ENCODE measurements at places on chromosomes 2 and 18.
A peak's percentile ranks its signal among the peaks of the same experiment; 100 is the strongest.

- no peak for DNase-seq
Measured at GRCh38 chr2:68103030-68103708, 40.4 kb upstream of the C1D start.

GRCh38 chr2:215833531-215834162, 179.7 kb downstream of the MREG start:
- DNase-seq: no peak

- no peak for DNase-seq
Measured at GRCh38 chr2:179613299-179613651, 248.1 kb downstream of the ZNF385B start.

GRCh38 chr18:10229458-10229857, 225.0 kb upstream of the APCDD1 start:
- DNase-seq: no peak

DNA sequence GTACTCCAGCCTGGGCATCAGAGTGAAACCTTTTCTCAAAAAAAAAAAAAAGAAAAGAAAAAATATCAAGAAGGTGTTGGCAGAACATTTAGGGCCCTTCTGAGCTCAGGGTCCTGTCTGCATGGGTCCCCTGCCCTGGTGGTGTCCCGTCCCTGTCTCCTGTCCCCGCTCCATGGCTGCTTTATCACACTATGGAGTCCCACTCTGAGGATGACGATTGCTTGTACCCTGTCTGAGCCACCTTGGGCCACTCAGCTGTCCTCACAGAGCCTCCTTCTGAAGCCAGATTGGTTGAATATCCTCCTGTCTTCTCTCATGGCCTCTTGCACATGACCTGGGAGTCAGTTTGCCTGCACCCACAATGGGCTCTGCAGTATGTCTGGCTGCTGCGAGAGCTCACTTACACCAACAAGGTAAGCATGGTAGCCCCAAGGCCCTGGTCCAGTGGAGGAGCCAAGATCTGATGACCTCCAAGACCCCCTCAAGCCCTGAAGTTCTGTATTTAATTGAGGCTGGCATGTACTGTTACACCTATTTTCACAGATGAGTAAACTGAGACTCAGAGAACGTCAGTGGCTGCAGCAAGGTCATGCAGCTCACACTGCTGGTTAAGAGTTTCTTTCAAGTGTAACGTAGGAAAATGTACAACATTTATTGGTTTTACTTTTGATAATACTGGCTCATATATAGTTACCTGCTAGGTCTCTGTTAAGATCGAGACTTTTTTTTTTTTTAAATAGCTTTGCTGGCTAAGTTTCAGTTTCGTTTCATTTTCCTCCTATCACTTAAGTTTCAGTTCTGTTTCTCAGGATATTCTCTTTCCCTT, 16.9 kb upstream of the ZCCHC2 start:
- DNase-seq: peak; percentile 13

GRCh38 chr2:68796295-68796905, 61.8 kb downstream of the ARHGAP25 start:
- no peak for DNase-seq

GRCh38 chr2:27427863-27428212, 593 bp upstream of the NRBP1 start:
- DNase-seq: no peak

DNA sequence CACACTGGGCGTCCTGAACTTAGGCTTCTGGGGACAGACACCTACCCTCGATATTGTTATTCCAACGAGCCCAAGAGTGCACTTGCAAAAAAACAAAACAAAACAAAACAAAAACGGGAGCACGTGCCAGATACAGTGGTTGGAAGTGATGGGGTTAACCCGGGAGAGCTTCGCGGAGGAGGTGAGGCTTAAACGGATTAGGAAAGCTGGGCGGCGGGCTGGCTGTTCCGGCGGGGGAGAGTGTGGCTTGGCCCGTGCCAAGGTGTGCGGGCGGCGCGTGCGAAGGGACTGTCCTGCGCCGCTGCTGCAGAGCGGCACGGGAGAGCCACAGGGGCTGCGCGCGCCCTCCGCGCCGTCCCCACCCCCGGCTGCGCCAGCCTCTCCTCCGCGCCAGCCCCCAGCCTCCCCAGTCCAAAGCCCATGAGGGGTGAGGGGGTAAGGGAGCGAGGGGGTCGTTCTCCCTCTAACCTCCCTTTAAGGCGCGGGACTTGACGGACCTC, 1.5 kb upstream of the SLC30A3 start:
- no peak for DNase-seq

DNA sequence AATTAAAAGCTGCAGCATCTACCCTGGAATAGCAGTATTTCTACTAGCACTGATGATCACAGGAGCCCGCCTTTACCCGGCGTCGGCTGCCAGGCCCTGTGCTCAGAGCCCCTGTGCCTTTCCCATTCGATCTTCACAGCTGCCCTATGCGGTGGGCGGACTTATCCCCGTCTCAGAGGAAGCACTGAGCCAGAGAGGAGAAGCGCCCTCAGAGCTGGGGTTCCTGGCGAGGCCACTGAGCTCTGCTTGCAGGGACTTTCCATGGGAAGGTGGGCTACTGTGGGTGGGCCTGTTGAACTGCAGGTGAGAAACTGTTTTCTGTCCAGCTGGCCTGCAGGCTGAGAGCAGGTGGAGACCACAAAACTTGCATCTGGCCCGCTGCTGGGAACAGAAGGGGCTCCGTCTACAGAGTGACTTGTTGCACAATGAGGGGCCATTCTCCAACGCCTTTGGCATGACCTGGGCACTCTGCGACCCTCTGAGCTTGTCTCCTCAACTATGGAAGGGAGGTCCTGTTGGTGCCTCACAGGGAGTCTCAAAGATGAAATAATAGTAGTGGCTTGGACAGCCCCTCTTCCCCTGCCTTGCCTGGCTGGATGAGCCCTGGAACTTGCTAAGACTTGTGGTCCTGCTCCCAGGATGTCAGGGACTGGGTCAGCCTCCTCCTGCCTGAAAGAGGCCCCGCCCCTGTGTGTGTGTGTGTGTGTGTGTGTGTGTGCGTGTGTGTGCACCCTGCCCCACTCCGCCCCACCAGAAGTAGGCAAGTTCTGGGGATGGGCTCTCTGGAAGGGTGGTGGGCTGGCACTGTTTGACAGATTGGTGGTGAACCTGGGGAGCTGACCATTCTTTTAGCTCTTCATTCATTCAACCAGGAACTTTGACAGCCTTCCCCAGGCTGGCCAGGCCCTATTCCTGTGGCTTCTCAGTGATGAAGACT, 32.7 kb downstream of the GLI2 start:
- no peak for DNase-seq

DNA sequence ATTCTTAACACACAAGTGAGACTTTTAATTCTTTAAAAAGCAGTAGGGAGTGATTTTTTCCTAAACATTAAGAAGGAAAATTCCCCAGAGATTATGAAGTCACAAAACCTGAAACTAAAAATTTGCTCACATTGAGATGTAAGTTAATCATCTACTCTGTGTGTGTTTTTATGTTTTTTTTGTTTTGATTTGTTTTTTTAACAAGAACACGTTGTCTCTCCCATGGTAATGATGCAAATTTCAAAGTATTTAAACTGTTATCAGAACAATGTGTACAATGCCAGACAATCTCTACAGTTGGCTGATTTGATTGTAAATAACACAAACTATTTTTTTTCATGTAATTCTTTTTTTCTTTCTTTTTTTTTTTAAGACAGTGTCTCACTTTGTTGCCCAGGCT, 71.5 kb downstream of the COLEC12 start:
- no peak for DNase-seq

DNA sequence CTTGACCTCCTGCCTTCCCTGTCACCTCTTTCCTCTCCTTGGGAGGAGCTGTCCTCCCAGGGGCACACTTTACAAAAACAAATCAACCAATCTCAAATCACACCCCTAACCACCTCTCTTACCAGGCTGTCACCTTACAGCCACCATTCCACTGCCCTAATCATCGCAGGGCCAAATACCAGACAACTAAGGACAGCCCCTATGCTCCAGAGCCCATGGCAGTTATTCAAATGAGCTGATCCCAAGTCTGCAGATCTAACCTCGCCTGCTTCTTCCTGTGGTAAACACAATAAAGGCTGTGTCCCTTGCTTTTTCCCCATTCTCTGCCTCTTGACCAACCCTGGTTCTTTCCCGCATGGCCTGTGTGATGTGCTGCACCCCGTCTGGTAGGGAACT, 154.2 kb upstream of the CNTNAP5 start:
- no peak for DNase-seq

GRCh38 chr2:71884303-71885042, 263.2 kb downstream of the CYP26B1 start:
- DNase-seq: no peak

- no peak for DNase-seq
Measured at GRCh38 chr18:58041633-58042032, 2.4 kb upstream of the NEDD4L start.

- no peak for DNase-seq
Measured at GRCh38 chr18:50870138-50870845, 8.6 kb upstream of the ME2 start.

GRCh38 chr2:206471524-206472062, 28.3 kb downstream of the ADAM23 start:
- no peak for DNase-seq

DNA sequence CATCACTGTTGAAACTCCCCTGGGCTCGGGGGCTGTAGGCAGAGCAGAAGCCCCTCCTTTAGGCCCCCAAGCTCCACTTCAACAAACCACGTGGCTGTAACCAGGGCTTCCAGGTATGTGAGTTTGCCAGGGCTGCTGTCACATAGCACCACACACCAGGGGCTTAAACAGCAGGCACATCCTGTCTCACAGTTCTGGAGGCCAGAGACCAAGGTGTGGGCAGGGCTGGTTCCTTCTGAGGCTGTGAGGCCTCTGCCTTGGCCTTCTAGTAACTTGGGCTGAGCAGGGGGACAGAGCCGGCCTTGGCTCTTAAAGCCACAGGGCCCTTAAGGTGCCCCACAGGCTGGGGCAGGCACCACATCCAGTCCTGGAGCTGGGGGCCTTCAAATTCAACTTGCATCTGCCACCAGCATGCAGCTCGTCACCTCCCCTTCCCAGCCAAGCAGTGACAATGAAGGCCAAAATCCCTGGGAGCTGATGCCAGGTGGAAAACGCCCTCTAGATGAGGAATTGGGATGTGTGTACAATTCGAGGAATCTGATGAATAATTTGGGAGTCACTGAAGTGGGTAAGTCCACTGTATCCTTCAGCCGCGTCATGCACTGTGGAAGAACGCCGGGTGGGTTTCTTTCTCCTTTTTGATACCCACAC, 104.2 kb upstream of the ODC1 start:
- peak; percentile 26 for DNase-seq

GRCh38 chr2:226837787-226838603, 2.1 kb downstream of the RHBDD1 start:
- no peak for DNase-seq

- DNase-seq: no peak
Measured at GRCh38 chr18:36322408-36322728, 24.9 kb downstream of the FHOD3 start.

- DNase-seq: no peak
Measured at GRCh38 chr2:116737951-116738350, 1076.5 kb upstream of the DDX18 start.

GRCh38 chr2:127235082-127235702, 15.1 kb upstream of the CYP27C1 start:
- no peak for DNase-seq
